T1000 (cell line): ENCODE measurements at places on chromosomes 6 and 20.

DNA sequence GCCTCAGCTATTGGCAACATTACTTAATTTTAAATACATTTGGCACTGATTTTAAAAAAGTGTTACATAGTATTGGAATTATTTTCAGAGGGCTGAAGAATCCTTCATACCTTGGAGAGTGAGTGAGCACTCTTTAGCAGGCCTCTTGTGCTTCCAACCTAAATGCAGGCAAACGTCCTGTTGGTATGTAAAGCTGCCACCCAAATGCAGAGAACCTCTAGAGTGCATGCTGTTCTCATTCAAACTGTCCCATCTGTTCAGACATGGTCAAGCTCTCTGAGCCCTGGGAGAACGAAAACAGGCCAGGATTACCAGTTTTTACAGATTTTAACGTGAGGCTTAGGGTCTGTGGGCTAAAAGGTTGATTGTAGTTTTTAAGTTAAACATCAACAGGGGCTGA is 378.0 kb upstream of the FLRT3 start:
- DNase-seq = no peak

DNA sequence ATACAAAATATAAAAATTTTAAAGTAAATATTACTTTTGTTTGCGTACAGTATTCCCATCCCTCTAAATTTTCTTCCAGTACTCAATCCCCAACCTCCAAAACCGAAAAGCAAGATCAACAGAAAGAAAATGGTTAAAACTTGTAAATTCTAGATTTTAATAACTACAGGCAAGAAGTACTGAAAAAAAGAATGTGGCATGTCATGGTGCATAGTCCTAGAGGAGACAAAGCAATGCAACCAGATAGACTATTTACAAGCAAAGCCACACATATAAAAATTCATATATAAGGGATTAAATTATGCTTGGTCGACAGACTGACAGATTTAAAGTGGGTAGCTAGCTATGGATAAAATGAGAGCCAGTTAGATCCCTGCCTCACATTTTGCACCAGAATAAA is 56.5 kb upstream of the HFE start:
- no peak for DNase-seq

- DNase-seq = no peak
Observed at GRCh38 chr6:168884050-168884645, 369.5 kb downstream of the THBS2 start.

- DNase-seq = no peak
Observed at GRCh38 chr6:5149159-5149704, 64.1 kb downstream of the PPP1R3G start.
